Activated CD8-positive, alpha-beta memory T cell treated with anti-CD3 and anti-CD28 coated beads, Interleukin-2, amount 50 U/mL, for 4 hours (primary cell): ENCODE measurements at places on chromosomes 2 and 18.

- DNase-seq = no peak
Measured at GRCh38 chr2:8860239-8860638, 22.8 kb upstream of the KIDINS220 start.

DNA sequence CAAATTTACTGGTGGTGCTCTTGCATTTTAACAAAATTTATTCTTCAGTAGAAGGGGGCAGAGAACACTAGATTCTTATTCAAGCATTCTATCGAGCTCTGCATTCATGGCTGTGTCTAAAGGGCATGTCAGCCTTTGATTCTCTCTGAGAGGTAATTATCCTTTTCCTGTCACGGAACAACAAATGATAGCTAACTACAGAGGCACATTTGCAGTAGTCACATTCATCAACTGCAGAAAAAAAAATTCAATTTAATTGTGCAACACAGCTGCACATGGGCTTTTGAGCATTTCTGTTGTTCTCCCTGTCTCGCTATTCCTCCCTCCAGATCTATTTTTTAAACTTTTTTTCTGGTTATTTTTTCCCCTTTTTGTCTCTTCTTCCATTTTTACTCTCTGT is 13.0 kb upstream of the DLX1 start:
- DNase-seq = no peak

DNA sequence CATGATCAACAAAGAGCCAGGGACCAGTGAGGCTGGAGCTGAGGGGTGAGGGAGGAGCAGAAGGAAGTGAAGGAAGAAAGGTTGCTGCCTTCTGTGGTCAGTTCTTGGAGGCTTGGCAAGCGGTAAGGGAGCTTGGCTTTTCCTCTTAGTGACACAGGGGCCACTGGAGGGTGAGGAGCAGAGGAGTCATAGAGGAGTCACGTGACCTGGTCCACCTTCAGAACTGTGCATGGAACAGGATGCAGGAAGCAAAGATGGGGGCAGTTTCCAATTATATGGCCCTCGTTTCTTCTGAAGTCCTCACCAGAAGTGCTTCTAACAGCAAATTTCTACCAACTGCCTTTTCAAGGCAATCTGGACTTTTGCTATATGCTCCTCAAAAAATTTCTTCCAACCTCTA is 326.9 kb upstream of the SMIM21 start:
- DNase-seq = no peak

- DNase-seq = no peak
Measured at GRCh38 chr2:114616-115015, 68.3 kb upstream of the FAM110C start.

DNA sequence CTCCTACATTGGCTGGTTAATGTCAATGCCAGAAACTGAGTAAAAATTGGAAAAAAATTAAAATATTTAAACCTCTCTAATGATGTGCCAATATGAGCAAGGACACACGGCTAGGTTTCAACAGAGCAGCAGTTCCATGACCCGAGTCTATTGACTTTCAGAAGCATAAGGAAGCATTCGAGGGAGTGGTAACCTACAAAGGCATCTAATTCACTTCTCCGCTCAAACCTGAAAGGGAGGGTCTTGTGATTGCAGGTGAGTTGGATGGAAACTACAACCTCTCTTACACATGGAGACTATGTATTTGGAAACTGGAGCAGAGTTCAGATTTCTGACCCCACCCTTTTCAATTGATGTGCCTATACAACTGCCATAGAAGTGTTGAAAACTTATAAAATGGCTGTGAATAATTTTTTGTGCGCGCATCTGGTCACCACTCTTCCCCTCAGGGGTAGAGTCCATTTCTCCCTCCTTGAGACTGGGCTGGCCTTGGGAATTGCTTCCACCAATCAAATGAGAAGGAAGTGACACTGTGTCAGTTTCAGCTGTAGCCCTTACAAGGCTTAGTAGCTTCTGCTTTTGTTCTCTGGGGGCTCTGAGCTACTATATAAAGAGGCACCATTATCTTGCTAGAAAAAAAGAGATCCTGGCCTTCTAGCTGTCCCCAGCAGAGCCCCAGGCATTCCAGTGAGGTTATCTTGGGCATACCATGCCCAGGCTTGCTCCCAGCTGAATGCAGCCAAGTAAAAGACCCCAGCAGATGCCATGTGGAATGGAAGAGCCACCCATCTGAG is 278.0 kb downstream of the EPHA4 start:
- no peak for DNase-seq

DNA sequence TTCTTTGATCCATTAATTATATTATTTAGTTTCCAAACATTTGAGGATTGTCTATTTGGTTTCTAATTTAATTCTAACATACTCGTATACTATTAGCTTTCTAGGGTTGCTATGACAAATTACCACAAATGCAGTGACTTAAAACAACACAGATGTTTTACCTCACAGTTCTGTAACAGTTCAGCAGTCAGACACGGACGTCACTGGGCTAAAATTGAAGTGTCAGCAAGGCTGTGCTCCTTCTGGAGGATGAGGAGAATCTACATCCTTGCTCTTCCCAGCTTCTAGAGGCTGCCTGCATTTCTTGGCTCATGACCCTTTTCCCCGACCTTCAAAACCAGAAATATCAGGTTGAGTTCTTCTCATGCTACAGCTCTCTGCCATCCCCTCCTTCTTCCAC is 117.6 kb downstream of the TFCP2L1 start:
- DNase-seq = no peak

DNA sequence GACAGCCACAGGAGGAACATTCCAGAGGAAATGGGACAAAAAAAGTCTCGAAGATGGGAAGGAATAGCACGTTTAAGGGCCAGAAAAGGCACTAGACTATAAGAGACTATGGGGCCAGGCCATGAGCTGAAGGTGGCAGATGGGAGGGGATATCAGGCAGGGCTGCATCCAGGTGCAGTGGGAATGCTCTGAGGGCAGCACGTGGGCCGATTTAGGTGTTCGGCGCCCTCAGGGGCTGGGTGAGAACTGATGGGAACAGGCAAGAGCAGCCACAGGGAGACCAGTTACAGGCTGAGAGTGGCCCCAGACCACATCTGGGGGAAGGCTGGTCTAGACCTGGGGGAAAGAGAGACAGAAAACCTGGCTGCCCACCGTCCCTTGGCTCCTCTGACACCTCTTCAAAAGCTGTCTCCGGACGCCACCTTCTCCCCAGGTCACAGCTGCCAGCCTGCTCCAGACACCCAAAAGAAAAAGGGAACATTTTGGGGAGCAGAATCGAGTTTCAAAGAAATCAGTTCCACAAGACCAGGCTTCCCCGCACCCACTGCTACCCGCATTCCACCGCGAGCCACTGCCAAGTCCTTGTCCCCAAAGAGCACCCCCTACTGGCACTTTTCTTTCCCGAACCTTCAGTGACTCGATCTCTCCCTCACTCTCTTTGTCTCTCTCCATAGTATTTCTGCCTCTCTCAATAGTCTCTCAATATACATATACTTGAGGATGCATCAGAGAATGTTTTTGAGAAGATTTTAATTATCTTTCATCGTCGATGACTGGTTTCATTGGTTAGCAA is 190.1 kb upstream of the AGAP1 start:
- no peak for DNase-seq

DNA sequence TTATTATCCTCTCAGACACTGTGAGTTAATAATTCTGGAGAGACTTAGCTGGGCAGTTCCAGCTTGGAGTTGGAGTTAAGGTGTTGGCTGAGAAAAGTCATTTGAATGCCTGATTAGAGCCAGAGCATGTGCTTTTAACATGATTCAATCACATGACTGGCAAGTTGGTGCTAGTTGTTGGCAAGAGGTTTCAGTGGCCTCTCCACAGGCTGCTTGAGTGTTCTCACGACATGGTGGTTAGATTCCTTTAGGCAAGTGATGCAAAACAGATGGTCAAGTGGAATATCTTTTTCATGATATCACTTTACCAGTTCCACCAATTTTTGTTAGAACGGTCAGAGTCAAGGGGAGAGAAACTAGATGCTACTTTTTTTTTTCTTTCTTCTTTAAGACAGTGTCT is 262.7 kb upstream of the FN1 start:
- DNase-seq = no peak

DNA sequence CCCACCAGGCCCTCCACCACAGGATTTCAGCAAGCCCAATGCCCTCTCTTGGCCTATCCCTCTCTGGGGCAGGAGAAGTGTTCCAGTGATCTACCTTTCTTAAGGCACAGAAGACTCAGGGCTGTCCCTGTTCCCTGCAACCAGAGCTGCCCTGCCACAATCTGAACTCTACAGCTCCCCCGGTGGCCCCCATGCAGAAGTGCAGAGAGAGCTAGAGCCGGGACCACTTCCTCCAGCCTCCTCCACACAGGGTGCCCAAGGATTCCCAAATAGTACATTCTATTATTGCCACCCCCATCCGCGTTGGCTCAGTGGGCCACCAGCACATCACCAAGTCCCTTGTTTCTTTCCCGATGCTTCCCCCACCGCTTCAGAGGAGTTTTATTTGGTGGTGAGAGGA is 114.8 kb upstream of the PTPRM start:
- DNase-seq = no peak

DNA sequence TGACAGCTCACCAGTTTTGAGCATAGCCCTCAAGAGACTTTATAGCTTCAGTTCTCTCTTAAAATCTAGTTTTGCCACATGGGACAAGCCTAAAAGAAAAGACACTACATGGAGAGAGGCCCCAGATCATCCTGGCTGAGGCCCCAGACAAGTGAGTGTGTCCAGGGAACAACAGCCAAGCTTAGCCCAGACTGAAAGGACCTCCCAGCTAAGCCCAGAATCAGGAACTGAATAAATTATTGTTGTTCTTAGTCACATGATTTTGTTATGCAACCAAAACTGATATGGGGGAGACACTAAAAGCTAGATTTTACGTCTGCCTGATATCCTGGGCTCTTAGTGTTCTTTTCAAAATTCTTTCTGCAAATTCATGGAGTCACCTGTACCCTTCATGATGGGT is 29.3 kb upstream of the LBH start:
- no peak for DNase-seq

DNA sequence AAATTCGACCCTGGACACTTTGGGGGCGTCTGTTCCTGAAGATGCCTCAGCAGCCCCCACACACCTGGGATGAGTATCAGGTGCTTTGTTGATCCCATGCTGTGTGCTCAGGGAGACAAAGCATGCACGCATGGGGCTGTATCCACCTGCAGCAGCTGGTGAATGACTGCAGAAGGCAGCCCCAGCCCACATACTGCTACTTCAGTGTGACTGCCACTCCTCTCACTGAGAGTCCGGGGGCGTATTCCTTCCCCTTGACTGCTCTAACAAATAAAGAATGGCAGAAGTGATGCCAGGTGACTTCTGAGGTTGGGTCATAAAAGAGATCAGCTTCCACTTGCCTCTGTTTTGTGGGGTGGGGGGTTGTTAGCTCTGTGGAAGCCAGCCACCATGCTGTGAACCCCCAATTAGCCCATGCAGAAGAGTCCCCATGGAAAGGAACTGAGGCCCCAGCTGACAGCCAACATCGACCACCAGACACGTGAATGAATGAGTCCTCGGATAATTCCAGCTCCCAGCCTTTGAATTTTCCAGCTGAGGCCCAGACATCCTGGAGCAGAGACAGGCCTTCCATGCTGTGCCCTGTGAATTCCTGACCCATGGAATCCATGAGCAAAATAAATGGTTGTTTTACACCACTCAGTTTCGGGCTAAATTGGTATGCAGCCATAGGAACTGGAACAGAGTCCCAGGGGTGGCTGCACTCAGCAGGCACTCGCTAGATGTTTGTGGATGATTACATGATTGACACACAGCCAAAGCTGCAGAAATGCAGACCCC is 289.3 kb downstream of the CELF4 start:
- DNase-seq = no peak

DNA sequence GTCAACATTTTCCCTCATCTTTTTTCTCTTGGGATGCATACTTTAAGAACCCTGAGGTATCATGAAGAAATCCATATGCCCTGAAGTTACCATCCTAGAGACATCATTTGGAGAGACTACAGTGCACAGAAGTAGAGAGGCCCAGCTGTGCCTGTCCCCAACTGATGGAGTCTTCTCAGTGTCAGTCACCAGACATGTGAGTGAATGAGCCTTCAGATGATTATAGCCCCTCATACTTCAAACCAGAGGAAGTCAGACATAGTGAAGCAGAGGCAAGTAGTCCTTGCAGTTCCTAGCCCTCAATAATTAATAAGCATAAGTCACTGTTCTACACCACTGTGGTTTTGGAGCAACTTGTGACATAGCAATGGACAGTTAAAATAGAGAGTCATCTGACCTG is 194.4 kb upstream of the ITGA4 start:
- DNase-seq = no peak

- DNase-seq = no peak
Measured at GRCh38 chr2:135299658-135300244, 231.3 kb downstream of the ZRANB3 start.

DNA sequence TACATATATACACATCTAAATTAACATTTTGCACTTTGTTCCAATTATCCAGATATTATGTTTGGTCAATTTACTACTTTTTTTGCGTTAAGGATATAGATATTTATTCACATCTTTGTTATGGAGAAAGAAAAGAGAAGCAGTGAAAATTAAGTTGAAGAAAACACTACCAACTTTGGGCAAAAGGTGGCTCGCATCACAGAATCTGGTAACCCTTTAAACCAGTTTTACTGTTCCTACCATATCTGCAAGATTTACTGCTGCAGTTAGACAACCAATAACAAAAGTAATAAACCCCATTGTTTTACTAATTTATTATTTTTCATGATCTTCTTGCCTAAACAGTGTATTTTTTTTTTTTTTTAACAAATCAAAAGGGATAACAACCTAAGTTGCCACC is 53.6 kb downstream of the SMAD2 start:
- DNase-seq = no peak

GRCh38 chr2:69118609-69119008 is 105.6 kb downstream of the ANTXR1 start:
- DNase-seq = no peak

DNA sequence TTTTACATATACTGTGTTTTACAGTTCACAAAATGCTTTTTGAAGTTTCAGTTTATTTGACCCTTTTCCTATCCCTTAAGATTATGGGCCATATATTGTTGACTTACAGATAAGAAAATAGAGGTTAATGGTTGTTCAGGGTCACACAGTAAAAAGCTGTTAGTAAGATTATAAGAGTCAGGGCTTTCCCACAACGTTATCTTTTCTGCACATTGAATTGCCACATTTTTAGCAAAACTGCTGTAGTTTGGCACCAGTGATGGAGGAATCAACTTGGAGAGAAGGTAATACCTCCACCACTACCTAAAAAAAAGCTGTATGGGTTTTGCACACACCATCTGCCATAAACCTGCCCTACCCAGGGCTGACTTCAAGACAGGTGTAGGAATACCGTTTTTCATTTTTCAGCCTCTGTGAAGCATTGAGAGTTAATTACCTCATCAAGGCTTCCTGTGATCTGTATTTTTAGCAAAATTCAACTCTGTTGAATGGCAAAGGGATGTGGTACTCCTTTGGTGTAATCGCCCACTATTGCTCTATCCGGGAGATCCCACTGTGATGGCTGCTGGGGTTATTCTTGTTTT is 5.0 kb downstream of the SOWAHC start:
- no peak for DNase-seq

DNA sequence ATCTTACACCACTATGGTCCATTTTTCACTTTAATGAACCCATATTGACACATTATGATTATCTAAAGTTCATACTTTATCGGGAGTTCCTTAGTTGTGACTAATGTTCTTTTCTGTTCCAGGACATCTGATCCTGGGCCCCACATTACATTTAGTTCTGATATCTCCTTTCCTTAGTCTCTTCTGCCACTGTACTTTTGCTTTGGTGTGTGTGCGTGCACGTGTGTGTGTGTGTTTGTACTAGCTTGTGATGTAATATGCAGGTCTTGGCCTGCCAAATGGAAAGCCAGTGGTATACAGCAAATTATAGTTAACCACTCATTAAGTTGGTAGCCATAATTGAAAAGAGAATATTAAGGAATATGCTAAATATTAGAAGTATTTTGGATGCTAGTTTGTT is 88.0 kb downstream of the CDC42EP3 start:
- DNase-seq = no peak

- DNase-seq = no peak
Measured at GRCh38 chr2:115160531-115161080, 718.2 kb downstream of the DPP10 start.
